NCI-H1930 (cell line): ENCODE measurements at places on chromosomes 11 and 22.
A peak's percentile ranks its signal among the peaks of the same experiment; 100 is the strongest.

DNA sequence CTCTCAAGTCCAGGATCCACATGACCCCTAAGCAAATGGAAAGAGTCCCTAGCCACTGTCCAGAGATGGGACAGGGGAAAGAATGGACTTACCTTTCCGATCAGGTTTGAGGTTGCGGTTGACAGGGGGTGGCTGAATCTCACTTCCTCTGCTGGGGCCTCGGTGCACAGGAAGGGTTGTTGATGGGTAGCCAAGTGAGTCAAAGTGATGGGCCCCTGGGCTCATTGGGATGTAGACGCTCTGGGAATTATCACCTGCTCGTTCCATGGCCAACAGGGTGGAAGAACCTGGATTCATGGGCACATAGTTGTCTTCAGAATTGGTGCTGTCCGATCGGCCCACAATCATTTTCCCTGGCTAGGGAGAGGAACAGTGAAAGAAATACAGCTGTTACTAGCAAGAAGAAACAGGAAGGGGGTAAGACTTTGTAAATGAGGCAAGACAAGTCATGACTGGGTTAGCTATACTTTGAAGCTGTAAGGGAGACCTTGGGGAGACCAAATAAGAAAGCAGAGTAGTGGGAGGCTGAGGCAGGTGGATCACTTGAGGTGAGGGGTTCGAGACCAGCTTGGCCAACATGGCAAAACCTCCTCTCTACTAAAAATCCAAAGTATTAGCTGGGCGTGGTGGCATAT lies 34.7 kb downstream of the USP35 start:
- no peak for DNase-seq

DNA sequence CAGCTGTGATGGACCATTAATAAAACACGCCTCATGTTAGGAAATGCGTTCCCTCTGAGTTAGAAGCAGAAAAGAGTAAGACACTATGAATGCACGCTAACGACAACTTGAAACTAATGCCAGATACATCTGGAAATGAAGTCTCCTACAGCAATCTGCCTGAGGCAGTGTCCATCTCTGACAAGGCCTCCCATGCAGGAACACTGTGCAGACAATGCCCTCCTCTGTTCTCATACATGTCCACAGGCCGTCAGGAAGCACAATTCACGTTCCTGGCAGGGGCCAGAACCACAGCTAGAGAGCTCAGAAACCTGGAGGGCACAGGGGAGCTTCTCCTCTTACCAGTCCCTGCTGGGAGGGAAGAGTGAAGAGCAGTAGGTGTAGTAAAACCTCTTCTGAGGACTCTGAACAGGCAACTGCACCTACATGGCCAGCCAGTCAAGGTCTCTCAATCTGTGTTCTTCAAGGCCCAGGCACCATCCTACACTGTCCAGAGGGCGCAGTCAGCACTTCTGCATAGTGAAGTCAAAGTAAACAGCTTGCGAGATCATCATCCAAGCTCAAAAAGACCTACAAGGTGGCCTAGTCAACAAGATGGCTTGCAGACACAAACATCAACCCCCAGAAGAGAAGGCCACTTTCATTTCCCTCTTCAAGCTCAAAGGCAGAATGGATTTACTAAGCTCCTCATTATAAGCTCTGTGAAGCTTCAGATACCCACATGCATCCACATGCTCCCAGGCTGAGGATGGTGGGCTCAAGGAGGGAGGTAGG lies 41.5 kb upstream of the CYP2D6 start:
- no peak for DNase-seq

DNA sequence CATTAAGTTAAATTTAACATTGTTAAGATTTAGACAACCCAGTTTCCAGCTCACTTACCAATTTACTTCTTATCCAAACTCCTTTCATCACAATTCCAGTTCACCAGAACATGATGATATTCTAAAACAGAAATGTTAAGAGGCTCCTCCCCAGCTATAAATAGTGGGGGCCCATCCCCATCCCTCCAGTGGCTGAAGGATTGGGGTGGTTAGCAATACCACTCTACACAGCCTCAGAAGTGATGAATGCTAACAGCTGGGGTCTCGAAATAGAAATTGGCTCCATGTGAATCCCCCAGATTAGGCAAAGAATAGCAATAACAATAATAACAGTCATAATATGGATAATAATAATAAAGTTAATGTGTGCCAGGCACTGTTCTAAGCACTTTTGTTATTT lies 97.9 kb upstream of the NCAM1 start:
- DNase-seq = no peak

- DNase-seq = no peak
These were observed 4.1 kb downstream of the SLC36A4 start for GRCh38 chr11:93193731-93194130.

DNA sequence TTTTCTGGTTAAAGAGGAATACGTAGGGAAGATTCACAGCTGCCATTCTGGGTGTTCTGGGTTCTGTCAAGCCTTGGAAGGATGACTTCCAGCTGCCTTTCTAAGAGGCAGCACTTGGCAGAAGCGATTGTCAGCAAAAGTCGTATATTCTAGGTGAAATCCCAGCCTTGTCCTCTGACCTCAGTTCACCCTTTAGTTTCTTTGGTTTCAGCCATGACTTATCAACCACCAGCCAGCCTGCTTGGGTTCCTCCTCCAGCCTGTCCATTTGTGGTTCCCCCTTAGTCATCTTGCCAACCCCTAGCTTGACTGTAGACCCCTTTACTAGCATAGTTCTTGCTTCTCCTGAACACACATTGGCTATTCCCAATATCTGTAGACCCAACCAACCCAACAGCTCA lies 102.3 kb upstream of the CD44 start:
- DNase-seq = no peak

- DNase-seq = no peak
These were observed 65.6 kb downstream of the IGLL1 start for GRCh38 chr22:23514322-23515038.

DNA sequence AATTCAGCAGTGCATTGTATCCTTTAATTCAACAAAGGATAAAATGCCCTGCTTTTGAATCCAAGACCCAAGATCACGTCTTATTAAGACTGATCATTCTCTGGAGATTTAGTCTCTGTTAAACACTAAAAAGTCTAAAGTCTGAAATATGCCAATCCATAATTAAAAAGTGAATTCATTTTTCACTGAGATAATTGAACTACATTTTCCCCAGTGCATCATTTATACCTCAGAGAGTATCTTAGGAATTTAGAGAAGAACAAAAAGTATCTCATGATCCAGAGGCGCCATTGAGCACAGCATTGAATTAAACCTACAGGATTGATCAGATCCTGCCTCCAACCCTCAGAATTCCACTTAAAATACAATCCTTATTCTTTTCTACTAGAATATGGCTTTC lies 5.4 kb downstream of the OR5AP2 start:
- no peak for DNase-seq

DNA sequence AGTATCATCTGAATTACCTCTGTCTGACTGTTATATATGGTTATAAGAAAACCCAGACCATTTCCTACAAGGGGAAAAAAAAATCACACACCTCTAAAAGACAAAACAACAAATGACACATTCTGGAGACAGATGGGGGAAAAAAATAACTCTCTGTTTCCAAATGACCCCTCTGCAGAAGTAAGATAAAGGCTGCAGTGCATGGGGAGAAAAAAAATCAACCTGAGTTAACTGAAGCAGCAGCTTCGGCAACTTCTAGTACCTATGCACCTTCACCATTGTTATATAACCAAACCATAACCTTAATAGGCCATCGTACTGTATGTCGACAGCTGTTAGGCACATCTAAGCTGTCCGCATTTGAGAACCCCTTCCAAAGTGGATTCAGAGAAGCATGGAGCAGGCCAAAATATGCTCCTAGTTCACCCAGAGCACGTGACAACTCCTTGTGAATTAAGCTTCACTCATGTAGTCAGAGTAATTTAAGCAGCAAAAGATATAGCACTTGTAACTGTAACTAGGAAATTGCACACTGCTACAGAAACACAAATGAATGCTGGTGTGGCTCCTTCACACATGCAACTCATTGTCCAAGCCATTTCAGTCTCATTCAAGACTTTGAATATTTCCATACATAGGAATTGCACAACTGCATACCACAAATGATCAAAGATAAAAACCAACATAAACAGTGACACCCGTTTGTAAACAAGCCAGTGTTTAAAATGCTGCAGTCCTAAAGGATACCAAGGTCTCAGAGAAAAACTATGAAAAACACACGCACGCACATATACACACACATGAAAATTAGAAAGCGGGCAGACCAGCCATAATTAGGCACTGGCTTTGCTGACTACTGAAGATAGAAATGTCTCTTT lies 2.7 kb downstream of the SIK3 start:
- DNase-seq = no peak

DNA sequence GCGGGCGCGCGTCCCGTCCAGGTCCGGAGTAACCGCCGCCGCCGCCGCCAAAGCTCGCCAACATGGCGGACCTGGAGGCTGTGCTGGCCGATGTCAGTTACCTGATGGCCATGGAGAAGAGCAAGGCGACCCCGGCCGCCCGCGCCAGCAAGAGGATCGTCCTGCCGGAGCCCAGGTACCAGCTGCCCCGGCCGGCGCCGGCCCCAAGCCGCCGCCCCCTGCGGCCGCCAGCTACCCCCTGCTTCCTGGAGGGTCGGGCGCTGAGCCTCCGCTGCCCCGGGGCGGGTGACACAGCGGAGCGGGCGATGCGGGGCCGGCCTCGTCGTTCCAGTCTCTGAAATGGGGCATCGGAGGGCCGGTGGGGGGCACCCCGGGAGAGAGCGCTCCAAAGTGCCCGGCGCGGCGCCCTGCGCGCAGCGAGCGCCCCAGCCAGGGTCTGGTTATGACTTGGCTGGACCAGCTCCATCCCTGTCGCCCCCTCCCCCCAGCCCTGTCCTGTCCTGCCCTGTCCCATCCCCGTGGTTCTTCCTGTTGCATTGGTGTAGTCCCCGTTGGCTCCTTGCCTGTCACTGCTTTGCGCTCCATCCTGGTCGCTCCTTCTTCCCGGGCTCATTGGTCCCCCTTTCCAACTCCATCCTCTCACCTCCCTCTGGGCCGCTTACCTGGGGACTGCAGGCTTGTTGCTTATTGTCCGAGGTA lies 653 bp downstream of the GRK3 start:
- no peak for DNase-seq

- peak; percentile 22 for DNase-seq
These were observed 439 bp downstream of the LMO1 start for GRCh38 chr11:8263109-8263768.

- DNase-seq = no peak
These were observed 34.8 kb upstream of the HORMAD2 start for GRCh38 chr22:30045494-30045887.

GRCh38 chr11:66321606-66322005 lies 4.8 kb upstream of the CD248 start:
- no peak for DNase-seq

- DNase-seq = no peak
These were observed 13.1 kb upstream of the UCP2 start for GRCh38 chr11:73995731-73996130.

- DNase-seq = no peak
These were observed 17.0 kb downstream of the PIM3 start for GRCh38 chr22:49977578-49977977.

- no peak for DNase-seq
These were observed 297.2 kb upstream of the ANO5 start for GRCh38 chr11:21895686-21896085.

- peak; percentile 81 for DNase-seq
These were observed 89.8 kb downstream of the RPS6KA4 start for GRCh38 chr11:64448599-64449380.

DNA sequence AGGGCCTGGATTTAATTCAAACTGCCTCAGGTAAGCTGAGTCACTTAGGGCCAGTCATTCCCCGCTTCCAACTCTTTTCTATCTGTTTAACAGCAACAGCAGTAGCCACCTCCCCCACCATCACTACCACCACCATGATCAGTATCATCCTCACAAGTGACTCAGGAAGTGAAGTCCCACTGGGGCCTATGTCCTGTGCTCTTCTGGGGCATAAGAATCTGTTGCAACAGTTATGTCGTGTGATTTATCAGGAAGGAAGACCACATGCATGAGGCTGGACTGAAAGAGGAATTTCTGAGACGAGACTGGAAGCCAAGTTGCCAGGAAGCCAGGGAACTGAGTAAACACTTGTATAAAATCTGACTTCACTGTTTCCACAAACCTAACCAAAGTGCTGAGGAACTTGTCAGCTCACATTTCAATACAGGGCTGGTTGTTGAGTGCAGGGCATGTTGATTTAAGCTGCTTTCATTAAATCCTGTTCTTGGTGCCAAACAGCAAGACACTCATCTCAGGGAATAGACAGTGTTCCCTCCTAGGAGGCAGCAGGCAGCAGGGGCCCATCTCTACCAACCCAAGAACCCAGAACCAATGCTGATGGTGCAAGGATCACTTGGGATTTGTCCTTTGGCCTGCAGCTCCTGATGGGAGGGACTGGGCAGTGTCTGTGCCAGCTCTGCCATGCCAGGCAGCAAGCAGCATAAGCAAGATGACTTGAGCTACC lies 226.7 kb upstream of the NARS2 start:
- no peak for DNase-seq

DNA sequence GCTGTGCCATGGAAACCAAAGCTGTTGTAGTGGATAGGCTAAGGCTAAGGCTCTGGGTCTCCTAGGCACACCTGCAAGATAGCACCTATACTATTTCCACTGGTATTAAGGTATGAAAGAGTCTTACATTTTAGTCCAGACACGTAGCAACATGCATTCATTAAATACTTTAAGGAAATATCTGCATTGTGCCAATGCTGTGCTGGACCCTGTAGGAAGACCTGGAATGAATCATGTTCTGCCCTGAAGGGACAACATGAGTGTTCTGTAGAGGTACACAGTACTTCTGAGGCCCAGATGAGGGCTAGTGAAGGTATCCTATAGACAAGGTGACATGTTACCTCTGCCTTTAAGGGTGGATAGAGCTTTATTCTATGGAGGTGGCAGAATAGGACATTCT lies 35.2 kb upstream of the RRM1 start:
- DNase-seq = no peak
